ENCODE measurements at places on chromosomes 5 and 9. TPM values are rescaled to one million over a fixed set of nuclear protein-coding genes. Genes with fewer than 3 reads are reported as not detected.
A peak's percentile ranks its signal among the peaks of the same experiment; 100 is the strongest.

SLC36A2 gene
- total RNA-seq, result not detected

GRCh38 chr5:124550731-124551130, 195.7 kb downstream of the ZNF608 start:
- H3K27ac ChIP-seq, result no peak overlapping the region
- H3K4me1 ChIP-seq, result no peaks in the 10 kb centered on the region
- DNase-seq, result peak; percentile 17

ADAMTS16 gene
- total RNA-seq, result 0.50 TPM

DNA sequence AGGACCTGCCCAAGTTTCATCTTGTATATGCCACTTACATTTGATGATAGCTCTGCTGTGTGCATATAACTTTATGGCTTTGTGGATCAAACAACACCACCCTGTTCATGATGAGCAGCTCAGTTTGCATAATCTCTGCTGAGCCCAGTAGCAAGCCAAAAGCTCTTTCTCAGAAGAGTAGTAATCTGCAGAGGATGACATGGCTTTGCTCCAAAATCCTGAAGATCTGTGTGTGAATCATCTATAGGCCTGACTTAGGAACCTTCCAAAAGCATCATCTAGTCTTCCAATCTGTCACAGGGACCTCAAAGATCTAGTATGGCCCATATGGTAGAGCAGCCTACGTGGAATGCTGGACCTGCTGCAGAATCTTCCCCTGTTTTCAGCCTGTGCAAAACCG, 394.6 kb downstream of the PSAT1 start:
- no peaks in the 10 kb centered on the region for H3K27me3 ChIP-seq
- H3K4me1 ChIP-seq, result no peaks in the 10 kb centered on the region
- H3K27ac ChIP-seq, result no peak overlapping the region

- H3K27ac ChIP-seq, result no peak overlapping the region
- H3K4me3 ChIP-seq, result no peak overlapping the region
- no peaks in the 10 kb centered on the region for H3K36me3 ChIP-seq
- peaks cover 7% of the 10 kb centered on the region for H3K4me1 ChIP-seq
- DNase-seq, result no peak
Observed at GRCh38 chr9:93001031-93001430, 53.7 kb downstream of the FGD3 start.

DNA sequence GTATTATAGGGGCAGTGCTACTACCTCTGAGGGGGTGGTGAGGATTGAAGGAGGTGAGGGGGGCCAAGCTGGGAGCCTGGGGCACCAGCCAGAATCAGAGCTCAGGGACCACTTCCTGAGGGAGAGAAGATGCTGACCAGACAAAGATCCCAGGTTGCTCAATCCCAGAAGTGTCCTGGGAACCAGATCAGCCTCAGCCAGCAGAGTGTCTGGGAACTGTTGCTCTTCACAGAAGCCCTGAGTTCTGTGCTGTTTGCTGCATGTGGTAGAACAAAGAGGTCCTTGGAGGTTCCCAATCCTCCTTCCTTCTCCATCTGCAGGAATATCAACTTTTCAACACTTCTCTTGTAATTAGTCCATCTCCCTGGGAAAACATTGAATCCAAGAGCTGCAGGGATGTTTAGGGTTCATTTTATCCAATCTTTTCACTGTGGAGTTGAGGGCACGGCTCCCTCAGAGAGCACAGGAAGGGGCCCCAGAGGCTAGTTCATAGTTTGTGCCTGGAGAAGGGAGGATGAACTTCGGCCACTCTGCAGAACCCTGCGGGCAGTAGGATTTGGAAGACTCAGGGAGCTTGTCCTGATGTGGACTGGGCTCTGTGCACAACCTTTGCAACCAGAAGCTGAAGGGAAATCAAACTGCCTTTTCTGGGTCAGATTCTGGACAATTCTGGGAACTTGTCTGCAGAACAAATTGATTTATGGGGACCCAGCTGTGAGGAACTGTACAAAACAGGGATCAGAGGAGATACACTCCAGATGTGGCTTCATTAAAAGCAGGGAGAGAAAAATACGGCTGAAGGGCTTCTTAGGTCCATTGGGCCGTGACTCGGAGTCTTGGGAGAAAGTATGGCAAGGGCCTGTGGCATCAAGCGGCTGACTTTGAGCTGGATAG, 57.1 kb downstream of the GALNT12 start:
- peak overlapping the region; percentile 42 for H3K27ac ChIP-seq
- DNase-seq, result no peak
- no peaks in the 10 kb centered on the region for H3K36me3 ChIP-seq

GRCh38 chr5:62649476-62650113, 71.0 kb downstream of the LRRC70 start:
- H3K36me3 ChIP-seq, result no peaks in the 10 kb centered on the region
- H3K27ac ChIP-seq, result no peak overlapping the region
- H3K4me1 ChIP-seq, result no peaks in the 10 kb centered on the region
- no peak overlapping the region for H3K4me3 ChIP-seq

DNA sequence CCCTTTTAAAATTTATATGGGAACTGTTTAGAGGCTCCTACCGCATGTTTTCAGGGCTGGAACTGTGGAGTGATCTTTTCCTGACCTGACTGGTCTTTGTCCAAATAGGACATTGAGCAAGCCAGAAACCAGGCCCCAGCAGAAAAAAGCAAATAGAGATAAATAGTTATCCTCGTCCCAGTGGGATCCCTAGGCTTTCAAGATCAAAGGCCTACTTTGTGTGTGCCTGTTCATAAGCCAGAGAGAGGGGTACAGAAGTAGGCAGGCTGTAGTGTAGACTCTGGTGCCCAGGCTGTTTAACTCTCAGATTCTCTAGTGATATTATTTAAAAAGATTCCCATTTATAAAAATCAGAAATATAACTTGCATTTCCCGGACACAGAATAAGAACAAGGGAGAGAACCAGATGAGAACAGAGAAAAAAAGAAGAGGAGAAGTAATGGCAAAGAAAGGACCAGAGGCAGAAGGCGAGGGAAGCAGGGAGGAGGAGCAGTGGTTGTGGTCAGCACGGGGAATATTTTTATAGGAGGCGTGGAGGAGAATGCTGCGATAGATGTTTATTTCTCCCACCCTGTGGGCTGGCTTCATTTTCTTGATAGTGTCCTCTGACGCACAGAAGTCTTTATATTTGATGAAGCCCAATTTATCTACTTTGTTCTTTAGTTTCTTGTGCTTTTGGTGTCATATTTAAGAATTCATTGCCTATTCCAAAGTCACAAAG, 101.2 kb downstream of the AOPEP start:
- H3K4me3 ChIP-seq, result no peak overlapping the region
- no peaks in the 10 kb centered on the region for H3K36me3 ChIP-seq
- peak overlapping the region; percentile 25 for H3K27ac ChIP-seq
- no peaks in the 10 kb centered on the region for H3K27me3 ChIP-seq
- DNase-seq, result peak; percentile 86

GRCh38 chr5:157941616-157942015, 82.7 kb upstream of the CLINT1 start:
- no peak for DNase-seq
- no peaks in the 10 kb centered on the region for H3K4me1 ChIP-seq
- no peak overlapping the region for H3K4me3 ChIP-seq
- H3K36me3 ChIP-seq, result no peaks in the 10 kb centered on the region

ST8SIA4 gene
- total RNA-seq, result 1.5 TPM

DNA sequence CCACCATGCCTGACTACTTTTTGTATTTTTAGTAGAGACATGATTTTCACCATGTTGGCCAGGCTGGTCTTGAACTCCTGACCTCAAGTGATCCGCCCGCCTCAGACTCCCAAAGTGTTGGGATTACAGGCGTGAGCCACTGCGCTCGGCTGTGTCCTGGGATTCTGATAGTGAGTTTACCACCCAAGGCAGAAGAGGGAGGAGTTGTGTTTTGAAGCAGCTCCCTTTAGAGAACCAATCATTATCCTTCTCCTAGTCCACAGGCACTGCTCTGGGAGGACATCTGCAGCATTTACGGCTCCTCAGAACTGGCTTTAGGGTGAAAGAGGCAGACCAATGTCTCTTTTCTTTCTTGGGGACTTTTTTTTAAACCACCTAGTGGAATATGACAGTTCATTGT, 5.7 kb downstream of the C9orf152 start:
- H3K36me3 ChIP-seq, result no peaks in the 10 kb centered on the region
- H3K4me3 ChIP-seq, result no peak overlapping the region
- DNase-seq, result no peak
- H3K27ac ChIP-seq, result no peak overlapping the region

DNA sequence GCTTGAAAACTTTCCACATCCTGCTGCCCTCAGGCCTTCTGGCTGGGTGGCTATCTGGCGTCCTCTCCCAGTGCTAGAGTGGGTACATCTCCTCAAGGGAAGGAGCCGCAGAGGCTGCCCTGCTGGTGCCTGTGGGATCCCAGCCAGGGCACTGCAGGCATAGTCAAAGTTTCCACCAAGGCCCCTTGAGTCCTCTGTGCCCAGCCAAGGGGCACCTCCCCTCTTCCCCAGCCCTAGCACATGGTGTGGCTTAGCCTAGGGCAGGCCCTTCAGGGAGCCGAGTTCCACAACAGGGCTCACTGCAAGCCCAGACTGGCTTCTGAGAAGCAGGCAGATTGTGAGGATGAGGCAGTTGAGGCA, 103.2 kb downstream of the RGS3 start:
- peak overlapping the region; percentile 91 for H3K27ac ChIP-seq
- H3K4me1 ChIP-seq, result peaks cover 85% of the 10 kb centered on the region
- no peak for DNase-seq

DNA sequence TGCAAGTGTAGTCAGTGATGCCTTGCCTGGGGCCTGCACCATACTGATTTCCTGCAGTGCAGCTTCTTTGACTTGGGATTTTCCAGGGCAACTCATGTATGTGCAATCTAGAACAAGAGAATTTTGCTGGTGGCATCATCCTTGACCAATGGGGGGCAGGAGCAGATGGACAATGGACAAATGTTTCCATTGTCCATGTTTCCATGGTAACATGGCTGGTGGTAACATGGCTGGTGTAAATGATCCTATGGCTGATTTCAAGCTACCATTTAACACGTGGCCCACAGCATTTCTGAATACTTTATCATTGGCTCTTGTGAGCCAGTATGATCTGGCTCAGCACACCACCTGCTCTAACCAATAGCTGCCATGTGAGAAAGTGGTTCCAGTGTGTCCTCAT, 130.1 kb upstream of the OSMR start:
- DNase-seq, result no peak
- H3K27me3 ChIP-seq, result no peaks in the 10 kb centered on the region
- H3K4me1 ChIP-seq, result peaks cover 20% of the 10 kb centered on the region
- H3K4me3 ChIP-seq, result no peak overlapping the region
- no peak overlapping the region for H3K27ac ChIP-seq
- no peaks in the 10 kb centered on the region for H3K36me3 ChIP-seq

FRMPD1 gene
- total RNA-seq, result 0.45 TPM

C7 gene
- total RNA-seq, result 919 TPM

DNA sequence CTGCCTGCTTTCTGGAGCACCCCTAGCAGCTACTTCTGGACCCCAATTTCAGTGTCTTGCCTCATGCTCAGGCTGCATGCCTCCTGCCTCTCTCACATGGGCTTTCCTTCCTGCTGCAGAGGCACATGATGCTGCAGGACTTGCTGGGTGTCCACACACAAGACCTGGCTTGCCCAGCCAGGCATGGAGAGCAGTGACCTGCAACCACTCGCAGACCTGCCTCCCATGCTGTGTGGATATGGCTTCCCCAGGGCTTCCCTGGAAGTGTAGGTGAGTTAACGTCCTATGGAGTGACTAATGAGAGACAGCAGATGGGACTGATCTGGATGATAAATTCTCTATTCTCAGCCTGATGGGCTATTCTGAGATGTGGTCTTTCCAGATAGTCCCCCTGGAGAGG, 53.2 kb upstream of the SMIM32 start:
- H3K27me3 ChIP-seq, result peaks cover 6% of the 10 kb centered on the region
- no peak overlapping the region for H3K27ac ChIP-seq
- no peaks in the 10 kb centered on the region for H3K36me3 ChIP-seq
- H3K4me1 ChIP-seq, result no peaks in the 10 kb centered on the region

DNA sequence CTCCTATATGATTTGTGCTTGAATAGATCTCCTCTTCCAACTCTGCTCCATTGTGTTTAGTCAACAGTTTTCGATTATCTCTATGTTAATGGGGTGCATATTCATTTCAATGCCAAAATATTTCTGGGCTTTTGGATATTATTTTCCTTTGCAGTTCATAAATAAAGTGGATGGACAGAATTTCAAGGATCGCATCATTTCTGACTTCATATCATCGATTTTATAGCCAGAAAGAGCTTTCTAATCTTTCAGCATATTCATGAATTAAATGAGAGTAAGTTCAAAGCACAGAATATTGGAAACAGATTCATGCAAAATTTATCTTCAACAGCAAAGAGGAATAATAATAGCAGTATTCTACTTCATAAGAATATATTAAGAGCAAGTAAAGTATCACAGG, 60.0 kb upstream of the MINAR2 start:
- no peaks in the 10 kb centered on the region for H3K27me3 ChIP-seq
- no peaks in the 10 kb centered on the region for H3K4me1 ChIP-seq
- no peak overlapping the region for H3K4me3 ChIP-seq
- DNase-seq, result no peak

- no peaks in the 10 kb centered on the region for H3K27me3 ChIP-seq
- H3K4me1 ChIP-seq, result peaks cover 6% of the 10 kb centered on the region
- H3K36me3 ChIP-seq, result no peaks in the 10 kb centered on the region
- H3K4me3 ChIP-seq, result no peak overlapping the region
- H3K27ac ChIP-seq, result no peak overlapping the region
- no peak for DNase-seq
Observed at GRCh38 chr5:38643616-38644015, 87.2 kb upstream of the LIFR start.

DNA sequence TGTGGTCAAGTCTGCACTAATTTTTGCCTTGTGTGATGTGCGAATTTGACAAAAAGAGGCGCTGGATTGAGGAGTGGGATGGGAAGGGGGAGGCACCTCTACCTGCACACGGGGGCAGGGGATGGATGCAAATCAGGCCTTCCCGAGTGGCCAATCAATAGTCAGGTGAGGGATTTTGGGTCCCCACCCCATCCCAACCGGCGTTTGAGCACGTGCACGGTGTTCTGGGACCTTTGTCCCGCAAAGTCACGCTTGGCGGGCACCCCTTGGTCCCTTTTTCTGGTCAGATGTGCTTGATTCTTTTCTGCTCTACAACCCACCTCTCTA, 685 bp upstream of the ADAMTS19 start:
- DNase-seq, result no peak
- no peaks in the 10 kb centered on the region for H3K36me3 ChIP-seq
- H3K4me3 ChIP-seq, result peak overlapping the region; percentile 65
- H3K27ac ChIP-seq, result peak overlapping the region; percentile 78
- peaks cover 27% of the 10 kb centered on the region for H3K4me1 ChIP-seq

PPP1R26 gene
- 25.2 TPM for total RNA-seq

PCDHB15 gene
- 4.0 TPM for total RNA-seq

GRCh38 chr9:91374939-91375338, 13.2 kb upstream of the AUH start:
- no peaks in the 10 kb centered on the region for H3K27me3 ChIP-seq
- no peak overlapping the region for H3K27ac ChIP-seq
- H3K4me1 ChIP-seq, result no peaks in the 10 kb centered on the region
- no peak overlapping the region for H3K4me3 ChIP-seq
- no peak for DNase-seq

GRCh38 chr5:159552751-159553150, 222.5 kb upstream of the IL12B start:
- H3K27me3 ChIP-seq, result no peaks in the 10 kb centered on the region
- no peak overlapping the region for H3K4me3 ChIP-seq
- no peaks in the 10 kb centered on the region for H3K36me3 ChIP-seq
- no peak for DNase-seq

Measured in esophagus muscularis mucosa (tissue), 4 donors.